Hematopoietic multipotent progenitor cell treated with erythropoietin and hydrocortisone succinate and interleukin-3 and kit ligand, for 6 days (in vitro differentiated cells): ENCODE measurements at places on chromosomes 11 and 22.

GRCh38 chr22:42308892-42309468, 38.5 kb upstream of the TCF20 start:
- DNase-seq, result no peak

GRCh38 chr11:116109228-116109627, 605.0 kb upstream of the CADM1 start:
- no peak for DNase-seq

DNA sequence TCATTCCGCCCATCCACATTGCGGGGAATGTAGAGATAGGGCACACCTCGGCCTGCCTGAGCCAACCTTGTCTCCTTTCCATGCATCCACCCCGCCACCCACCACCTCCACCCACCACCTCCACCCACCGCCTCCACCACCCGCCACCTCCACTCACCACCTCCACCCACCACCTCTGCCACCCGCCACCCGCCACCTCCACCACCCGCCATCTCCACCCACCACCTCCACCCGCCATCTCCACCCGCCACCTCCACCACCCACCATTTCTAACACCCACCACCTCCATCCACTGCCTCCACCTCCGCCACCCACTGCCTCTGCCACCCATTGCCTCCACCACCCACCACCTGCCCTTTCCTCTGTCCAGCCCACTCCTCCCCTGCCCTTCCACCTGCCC, 78.4 kb downstream of the IGLL1 start:
- no peak for DNase-seq

GRCh38 chr11:69707176-69707575, 3.4 kb upstream of the FGF19 start:
- DNase-seq, result peak; percentile 28

GRCh38 chr11:75400146-75400865, 988 bp downstream of the RPS3 start:
- DNase-seq, result peak; percentile 51

- no peak for DNase-seq
These were observed 60.9 kb downstream of the SCGB1A1 start for GRCh38 chr11:62479631-62480201.

DNA sequence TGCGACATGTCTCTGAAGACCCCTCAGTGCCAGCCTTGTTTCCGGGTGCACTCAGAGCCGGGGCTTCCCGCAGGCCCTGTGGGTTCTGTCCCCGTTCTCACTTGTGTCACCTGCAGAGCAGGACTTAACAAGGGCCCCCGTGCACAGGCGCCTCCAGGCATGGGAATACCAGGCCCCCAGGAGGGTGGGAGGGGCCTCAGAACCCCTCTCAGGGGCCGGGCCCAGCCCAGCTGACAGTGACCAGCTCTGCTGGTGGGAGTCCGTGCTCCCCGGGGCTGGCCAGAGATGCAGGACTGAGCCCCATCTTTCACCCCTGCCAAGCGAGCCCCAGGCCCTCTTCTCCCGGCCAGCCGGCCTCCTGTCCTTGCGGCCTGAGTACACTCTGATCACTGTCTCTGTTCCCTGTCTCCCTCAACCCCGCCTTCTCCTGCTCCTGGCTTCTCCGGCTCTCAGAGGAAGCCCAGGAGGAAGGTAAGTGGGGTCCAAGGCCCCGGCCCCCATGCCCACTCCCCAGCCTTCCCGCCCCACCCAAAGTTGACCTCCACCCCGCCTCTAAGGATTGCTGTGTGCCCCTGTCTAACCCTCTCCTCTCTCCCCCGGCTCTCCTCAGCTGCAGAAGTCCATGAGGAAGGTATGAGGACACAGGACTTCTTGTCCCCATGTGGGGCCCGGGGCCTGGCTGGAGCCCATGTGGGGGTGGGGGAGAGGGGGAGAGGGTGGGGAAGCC, 5.3 kb downstream of the TNNT3 start:
- no peak for DNase-seq

GRCh38 chr22:50439871-50440331, 34.9 kb downstream of the SBF1 start:
- DNase-seq, result no peak

- peak; percentile 94 for DNase-seq
These were observed 3.1 kb downstream of the TNKS1BP1 start for GRCh38 chr11:57321388-57322255.

- no peak for DNase-seq
These were observed 23.4 kb downstream of the LRRC55 start for GRCh38 chr11:57205041-57205641.

DNA sequence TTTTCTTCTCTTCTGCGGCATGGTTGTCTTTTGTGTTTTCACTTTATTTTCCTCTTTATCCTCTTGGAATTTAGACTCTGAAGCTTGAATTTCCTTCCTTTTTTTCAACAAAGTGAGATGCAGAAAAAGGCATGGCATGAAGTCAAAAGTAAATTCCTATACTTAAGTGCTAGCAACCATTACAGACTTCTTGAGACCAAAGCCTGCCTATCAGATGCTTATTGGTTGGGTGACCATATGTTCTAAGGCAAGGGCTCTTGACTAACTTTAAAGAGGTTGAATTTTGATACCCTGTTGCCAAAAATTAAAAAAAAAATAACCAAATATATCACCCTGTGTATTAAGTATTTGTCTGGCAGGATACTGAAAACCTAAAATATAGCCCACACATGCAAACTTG, 237.4 kb downstream of the TMEM135 start:
- DNase-seq, result no peak

DNA sequence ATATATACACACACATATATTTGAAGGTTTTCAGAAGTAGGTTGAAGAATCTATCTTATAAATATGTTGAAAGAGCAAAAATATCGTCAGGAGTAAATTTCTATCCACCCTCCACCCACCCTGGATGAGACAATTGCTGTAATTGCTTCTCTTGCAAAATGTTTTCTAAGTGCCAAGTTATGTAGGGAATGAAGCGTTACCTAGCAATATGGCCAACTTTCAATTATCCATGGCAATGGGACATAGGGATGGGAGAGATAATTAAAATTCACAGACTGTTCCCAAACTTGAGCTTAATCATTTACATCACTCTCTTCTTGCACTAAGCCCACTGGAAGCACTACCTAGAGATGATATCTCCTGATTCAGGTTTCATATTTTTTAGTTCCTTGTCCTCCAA, 806.2 kb upstream of the RAG2 start:
- DNase-seq, result no peak

DNA sequence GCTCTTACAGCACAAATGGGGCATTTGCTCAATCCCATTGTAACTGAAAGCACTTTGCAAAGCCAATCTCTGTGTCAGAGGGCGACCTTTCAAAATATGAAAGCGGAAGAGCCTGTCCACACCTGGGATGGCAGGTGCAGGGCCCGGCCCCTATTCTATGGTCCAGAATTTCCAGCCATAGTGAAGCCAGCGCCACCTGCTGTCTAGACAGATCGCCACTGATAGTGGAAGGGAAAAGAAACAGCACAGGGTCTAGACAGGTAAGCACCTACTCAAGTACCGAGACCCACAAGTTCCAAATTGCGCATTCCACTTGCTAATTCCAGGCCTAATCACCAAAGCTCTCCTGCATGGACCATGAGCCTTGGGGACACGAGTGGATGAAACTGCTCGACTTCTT, 141.4 kb downstream of the NTM start:
- DNase-seq, result peak; percentile 38

GRCh38 chr11:121451178-121451985, 732 bp upstream of the SORL1 start:
- DNase-seq, result no peak

DNA sequence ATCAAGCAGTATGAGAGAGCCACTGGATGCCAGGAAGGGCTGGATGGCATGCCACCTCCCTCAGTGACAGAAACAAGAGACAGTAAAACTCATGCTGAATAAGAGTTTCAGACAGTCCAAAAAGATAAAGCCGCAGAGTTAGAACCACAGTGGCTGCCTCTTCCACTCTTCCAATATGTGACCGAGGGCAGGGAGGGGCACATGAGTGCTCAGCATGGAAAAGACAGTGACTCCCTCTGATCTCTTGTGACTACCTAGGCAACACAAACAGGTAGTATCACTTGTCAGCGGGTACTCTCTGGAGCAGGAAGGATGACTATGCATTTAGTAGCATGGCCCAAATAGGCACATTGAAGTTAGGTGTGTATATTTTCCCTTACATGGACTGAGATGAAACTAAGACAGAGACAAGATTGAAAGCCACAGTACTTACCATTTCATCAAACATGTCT, 295.4 kb downstream of the CADM1 start:
- DNase-seq, result no peak

GRCh38 chr22:29481265-29482000, 1.4 kb downstream of the NEFH start:
- no peak for DNase-seq

GRCh38 chr11:2963761-2964160, 28.4 kb downstream of the NAP1L4 start:
- peak; percentile 86 for DNase-seq

- DNase-seq, result peak; percentile 19
These were observed 66.3 kb downstream of the PRDM11 start for GRCh38 chr11:45212566-45213315.

- no peak for DNase-seq
These were observed 334 bp downstream of the CADM1 start for GRCh38 chr11:115503886-115504275.

GRCh38 chr11:285894-286220, 3.1 kb upstream of the PGGHG start:
- DNase-seq, result no peak

DNA sequence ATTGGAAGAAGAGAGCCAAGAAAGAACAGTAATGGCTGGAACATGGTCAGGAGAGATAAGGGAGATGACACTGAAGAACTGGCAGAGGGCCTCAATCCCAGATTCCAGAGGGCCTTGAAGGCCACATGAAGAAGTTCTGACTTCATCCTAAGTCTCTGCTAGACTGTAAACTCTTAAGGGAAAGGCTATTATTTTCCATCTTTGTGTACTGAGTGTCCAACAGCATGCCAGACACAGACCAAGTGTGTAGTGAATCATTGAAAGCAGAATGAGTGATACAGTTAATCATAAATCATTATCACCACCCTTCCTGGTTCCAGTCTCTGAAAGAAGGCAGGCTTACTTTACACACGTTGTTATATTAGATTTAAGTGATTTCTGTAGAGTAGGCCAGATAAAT, 185.3 kb upstream of the C11orf87 start:
- no peak for DNase-seq

- DNase-seq, result no peak
These were observed 385.6 kb upstream of the LRRC4C start for GRCh38 chr11:41845066-41845465.

DNA sequence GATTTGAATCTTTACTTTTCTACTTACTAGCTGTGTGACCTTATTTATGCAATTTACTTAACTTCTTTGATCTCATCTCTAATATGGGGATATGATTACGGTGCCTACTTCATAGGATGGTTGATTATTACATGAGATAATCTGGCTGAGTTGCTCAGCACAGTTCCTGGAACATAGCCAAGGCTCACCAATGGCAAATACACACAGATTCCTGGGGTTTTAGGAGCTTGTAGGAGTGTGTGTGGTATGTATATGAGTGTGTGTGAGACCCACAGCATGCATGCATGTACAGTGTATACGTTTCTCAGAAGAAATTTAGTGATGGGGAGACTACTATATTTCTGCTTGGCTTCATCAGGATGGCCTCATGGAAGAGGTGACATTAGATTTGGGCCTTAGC, 256.9 kb downstream of the KIRREL3 start:
- peak; percentile 10 for DNase-seq

GRCh38 chr22:29700900-29701154, 19.0 kb upstream of the CABP7 start:
- no peak for DNase-seq

DNA sequence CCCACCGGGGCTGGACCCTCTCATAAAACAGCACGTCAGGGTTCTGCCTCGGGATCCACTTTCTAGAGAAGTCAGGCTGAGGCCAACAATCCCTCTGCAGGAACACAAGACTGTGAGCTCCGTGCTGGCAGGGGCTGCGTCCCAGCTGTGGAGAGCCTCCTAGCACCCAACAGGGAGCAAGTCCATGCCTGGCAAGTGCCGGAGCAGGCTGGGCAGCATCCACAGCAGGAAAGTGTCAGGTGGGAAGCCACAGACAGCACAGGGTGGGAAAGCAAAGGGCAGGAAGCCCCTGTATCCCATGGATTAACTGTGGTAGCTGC, 682.3 kb downstream of the TBC1D22A start:
- no peak for DNase-seq

DNA sequence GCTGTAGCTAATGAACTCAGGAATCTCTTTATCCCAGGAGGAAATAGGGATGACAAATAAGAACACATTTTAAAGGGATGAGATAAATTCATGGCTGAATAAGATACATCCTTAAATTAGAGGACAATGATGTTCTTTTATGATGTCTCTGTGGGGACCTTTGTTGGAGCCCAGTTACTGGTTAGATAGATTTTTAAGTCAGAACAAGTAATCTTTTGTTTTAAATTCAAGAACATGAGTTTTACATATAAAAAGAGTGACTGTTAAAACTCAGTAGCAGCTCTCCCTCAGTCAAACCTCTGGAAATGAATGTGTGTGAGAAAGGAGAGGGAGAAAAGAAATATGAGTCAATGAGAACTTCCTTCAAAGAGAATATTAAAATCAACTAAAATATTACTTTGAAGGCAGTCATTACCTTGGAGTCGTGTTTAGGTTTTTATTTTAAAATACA, 241.6 kb downstream of the SWAP70 start:
- no peak for DNase-seq

- DNase-seq, result peak; percentile 92
These were observed at the start of gene MYEOV for GRCh38 chr11:69293819-69294505. TSS of gene MYEOV (plus strand) at chr11:69294155. CDS start at chr11:69295355, 1,200 bp downstream.

GRCh38 chr22:21020802-21021429, 6.0 kb downstream of the P2RX6 start:
- DNase-seq, result peak; percentile 67
